Amygdala (tissue), 56 donors: ENCODE measurements at places on chromosomes 6 and 20.

- DNase-seq: no peak
These were observed 538.7 kb upstream of the ID4 start for GRCh38 chr6:19298421-19298820.

DNA sequence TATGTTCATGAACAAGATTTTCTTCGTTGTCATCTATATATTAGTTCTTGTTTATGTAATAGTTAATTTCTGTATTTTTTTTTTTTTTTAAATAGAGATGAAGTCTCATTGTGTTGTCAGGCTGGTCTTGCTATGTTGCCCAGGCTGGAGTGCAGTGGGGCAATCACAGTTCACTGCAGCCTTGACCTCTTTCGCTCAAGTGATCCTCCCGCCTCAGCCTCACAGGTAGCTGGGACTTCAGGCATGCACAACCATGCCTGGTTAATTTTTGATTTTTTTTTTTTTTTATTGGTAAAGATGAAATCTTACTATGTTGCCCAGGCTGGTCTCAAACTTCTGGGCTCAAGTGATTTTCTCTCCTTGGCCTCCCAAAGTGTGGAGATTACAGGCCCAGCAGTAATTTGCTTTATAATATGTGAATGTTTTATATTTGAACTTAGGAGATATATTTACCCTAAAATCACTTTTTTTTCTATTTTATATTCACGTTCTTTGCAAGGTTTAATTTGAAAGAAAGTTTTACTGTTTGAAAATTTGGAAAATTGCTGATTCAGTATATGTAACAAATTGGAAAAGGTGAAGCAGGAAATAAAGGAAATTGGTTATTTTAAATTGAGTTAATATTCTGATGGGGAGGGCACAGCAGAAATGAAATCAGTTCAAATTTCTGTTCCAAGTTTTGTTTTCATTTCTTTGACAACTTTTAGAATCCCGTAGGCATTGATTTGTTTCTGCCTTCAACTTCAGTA is 56.2 kb downstream of the ZFAND3 start:
- no peak for DNase-seq

- DNase-seq: no peak
These were observed 76.8 kb downstream of the TTLL2 start for GRCh38 chr6:167401525-167402194.

DNA sequence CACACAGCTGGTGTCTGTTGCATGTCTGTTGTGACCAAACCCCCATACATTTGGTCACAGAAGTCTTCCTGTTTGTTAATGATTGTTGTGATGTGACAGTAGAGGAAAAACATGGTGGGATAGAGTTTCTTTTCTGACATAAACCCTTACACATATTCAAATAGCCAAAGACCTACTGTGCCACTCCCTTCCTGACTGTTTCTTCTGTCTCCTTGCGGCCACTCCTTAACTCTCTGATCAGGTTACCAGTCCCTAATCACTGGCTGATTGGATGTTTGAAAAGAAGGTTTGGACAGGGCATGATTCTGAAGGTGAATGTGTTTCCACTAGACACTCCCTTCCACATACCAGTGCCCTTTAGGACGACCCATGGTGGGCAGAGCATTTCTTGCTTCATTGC is 101.2 kb downstream of the SCP2D1 start:
- no peak for DNase-seq

DNA sequence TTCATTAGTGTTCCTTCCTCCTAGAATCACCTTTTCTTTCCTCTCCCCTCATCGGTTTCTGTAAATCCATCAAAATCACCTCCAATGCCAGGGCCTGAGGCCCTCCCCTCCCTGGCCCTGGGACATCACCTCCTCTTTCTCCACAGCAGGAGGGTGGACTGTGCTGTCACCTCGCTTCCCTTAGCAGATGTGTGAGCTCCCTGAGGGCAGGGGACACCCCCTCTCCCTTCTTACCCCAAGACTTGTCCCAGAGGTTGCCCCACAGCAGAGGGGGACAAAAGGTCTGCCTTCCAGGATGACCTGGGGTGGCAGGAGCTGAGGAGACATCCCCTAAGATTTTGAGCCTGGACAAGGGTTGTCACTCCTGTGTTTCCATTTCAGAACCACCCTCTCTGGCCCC is 5.9 kb downstream of the ULBP1 start:
- no peak for DNase-seq

DNA sequence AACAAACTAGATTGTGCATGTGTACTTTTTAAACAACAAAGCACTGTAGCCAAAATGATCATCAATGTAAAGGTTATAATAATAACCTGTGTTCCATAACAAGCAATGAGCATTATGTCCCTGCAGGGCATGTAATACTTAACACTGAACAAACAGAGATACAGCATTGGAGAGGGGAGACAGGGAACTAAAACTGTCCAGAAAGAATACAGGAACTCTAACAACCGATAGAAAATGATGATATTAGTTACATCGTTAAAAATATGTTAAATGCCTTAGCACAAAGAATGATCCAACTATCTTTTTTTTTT is 80.5 kb downstream of the COL9A1 start:
- DNase-seq: no peak

- DNase-seq: no peak
These were observed 474.0 kb downstream of the TFAP2B start for GRCh38 chr6:51292659-51293058.

DNA sequence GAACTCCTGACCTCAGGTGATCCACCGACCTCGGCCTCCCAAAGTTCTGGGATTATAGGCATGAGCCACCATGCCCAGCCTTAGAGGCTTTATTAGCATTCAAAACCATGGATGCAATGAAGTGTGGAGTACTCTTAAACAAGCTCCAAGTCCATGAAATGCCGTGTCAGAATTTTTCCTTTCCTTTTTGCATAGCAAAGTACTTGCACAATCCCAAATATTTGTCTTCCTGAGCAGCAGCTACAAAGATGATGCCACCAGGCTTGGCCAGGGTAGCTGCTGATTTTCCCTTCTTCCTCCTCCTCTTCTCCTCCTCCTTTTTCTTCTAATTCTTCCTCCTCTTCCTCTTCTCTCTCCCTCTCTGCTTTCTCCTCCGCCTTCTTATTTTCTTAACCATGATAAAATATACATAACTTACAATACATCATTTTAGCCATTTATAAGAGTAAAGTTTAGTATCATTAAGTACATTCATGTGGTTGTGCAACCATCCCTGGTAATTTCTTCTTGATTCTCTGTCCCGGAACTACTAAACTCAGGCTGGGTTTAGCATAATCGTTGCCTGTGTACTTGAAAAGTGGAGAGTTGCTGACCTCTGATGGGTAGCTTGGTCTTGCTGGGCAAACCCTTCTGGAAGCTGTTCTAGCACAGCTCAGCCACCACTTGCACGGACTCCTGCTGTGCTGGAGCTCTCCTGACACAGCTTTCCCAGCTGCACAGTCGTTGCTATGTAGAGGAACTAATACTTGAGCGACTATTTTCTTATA is 20.3 kb downstream of the MUCL3 start:
- no peak for DNase-seq

GRCh38 chr20:56628015-56628872 is 862 bp upstream of the TFAP2C start:
- no peak for DNase-seq

DNA sequence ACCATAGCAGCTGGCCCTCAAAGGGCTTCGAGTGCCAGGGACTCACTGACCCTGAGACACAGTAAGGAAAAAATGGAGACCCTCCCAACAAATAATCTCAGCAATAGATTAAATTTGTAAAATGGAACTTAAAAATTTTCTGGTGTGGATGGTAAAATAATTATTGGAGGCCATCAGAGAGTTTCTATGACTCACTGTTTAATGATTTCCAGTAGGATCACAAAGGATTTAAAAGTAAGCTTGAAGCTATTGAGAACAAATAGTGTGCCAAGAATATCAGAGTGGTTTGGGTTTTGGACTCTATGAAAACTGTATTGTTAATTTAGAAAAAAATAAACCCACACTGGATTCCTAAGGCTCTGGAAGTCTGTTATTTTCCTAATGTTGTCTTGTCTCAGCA is 115.2 kb upstream of the AKIRIN2 start:
- no peak for DNase-seq

DNA sequence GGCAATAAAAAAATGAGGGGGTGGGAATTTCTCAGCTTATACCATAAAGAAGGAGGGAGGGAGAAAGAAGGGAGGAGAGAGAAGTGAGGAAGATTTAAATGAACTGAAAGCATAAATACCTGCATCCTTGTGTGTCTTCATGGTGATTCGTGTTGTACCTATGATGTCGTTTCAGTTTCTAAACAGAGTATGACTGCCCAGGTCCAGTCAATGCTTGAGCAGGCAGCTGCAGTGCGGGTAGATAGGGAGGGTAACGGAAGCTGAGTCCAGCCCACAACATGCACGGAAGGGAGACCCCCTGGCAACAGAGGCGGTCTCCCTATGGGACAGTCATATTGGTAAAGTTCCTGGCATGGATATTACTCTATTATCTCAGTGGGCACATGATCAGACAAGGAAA is 184.5 kb downstream of the KIF16B start:
- DNase-seq: no peak

- DNase-seq: no peak
These were observed 849.9 kb upstream of the EPHA7 start for GRCh38 chr6:94269256-94269655.

- DNase-seq: no peak
These were observed 63.2 kb upstream of the BEND6 start for GRCh38 chr6:56891754-56892153.

DNA sequence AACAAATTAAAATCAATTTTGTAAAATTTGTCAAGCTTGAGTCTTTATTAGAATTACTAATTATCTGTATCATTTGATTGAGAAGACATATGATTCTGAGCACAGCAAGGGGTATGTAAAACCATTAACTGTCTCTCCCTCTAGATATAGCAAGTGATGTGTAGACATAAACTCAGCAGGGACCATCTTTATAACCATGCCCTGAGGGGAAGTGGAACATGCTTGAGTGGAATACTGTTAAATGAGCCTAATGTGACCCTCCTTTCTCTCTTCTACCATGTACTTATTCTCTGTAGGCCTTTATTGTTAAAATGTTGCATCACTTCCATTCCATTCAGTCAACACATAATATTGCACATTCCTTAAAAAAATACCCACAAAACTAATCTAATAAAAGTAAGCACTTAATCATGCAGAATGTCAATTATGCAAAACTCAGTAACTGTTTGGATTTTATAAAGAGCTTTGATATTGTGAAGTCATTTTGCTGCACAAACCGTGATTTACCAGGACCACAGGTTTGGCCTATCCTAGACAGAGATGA is 896.6 kb upstream of the MANEA start:
- DNase-seq: no peak

GRCh38 chr6:41957117-41957516 is 15.5 kb upstream of the CCND3 start:
- DNase-seq: no peak

DNA sequence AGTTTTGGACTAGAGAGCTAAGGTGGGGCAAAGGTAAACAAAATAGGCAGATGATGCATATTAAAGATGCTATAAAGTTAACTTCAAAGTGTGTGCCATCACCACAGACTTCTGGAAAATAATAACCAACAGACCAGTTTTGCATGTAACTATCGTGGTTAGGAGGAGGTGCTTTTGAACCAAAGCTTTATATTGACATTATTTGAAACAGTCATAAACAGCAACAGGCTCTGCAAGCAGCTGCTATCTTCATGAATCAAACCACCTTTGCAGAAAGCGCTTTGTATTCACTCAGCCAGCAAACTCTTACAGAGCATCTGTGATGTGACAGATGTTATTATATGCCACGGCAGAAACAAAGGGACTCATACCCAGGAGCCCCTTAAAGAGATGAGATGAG is 81.9 kb downstream of the CRYBG1 start:
- DNase-seq: no peak

GRCh38 chr20:64143018-64143801 is 21.0 kb upstream of the MYT1 start:
- DNase-seq: no peak

GRCh38 chr6:157073596-157073995 is 249.7 kb downstream of the TMEM242 start:
- no peak for DNase-seq

DNA sequence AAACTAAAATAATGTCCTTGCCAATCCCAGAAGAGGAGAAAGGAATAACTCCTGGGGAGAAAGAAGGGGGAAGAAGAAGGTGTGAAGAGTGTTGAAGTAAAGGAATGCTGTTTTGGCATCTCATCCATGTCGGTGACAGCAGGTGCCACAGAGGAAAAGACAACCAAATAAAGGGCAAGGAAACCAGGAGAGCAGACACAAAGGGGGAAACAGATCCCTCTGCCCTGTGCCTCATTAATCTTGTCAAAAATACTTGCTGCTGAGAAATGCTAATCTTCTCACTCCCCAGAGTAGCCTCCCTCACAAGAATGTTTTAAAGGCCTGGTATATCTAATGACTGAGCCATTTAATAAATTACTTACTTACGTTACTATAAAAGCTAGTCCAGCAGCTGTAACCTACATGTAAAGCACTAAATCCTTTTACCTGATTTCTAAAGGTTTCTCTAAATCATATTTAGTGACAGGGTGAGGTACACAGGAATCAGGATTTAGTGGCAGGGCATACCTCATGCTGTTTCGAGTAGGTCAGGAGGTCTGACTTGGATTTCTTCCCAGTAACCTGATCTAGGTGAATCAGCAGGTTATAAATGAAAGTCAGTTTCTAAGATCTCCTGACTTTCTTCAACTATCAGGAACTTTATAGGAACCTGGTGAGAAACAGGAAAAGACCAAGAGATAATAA is 377.1 kb downstream of the CENPW start:
- DNase-seq: no peak

- no peak for DNase-seq
These were observed 111.7 kb downstream of the PREX1 start for GRCh38 chr20:48716086-48716485.

DNA sequence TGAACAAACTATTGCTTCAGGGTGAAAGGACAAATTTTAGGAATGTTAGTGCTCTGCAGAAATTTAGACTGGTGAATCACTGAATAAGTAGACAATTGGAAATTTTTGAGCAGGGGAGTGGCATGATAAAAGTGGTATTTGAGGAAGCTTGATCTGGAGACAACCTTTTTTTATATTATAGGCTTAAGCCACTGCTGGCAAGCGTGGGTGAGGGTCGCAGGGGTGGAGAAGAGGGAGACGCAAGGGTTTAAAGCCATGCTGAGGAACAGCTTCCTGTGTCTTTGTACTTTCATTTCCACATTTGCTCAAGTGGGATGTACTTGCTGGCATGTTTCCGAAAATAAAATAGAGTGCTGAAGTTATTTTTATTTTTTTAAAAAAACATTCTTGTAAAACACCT is 23.7 kb downstream of the NCOA7 start:
- no peak for DNase-seq

- DNase-seq: no peak
These were observed 113.1 kb downstream of the FYN start for GRCh38 chr6:111759836-111760785.

DNA sequence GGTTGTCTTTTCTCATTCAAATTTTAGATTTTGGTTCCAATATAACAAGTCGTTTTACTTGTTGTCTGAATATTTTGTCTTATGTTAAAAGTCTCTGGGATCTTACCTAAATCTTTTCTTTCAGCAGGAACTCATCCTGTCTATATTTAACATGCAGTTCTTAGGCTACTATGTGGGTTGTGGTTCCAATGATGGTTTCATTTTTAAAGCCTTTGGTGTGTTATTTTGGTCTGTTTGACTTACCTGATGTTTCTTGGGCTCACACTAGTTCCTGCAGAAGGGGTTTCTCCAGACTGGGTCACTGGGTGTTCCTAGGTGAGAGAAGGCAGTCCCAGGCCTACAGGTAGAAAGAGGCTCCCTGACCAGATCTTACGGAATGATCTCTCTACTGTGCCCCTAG is 17.4 kb downstream of the PRL start:
- DNase-seq: no peak

GRCh38 chr20:56764671-56765070 is 135.6 kb downstream of the TFAP2C start:
- DNase-seq: no peak
